Muscle of arm (tissue), 14 donors: ENCODE measurements at places on chromosomes 4 and X. TPM values are rescaled to one million over a fixed set of nuclear protein-coding genes. Genes with fewer than 3 reads are reported as not detected.
A peak's percentile ranks its signal among the peaks of the same experiment; 100 is the strongest.

GRCh38 chr4:110108960-110109359, 89.5 kb downstream of the ELOVL6 start:
- no peak for DNase-seq

DNA sequence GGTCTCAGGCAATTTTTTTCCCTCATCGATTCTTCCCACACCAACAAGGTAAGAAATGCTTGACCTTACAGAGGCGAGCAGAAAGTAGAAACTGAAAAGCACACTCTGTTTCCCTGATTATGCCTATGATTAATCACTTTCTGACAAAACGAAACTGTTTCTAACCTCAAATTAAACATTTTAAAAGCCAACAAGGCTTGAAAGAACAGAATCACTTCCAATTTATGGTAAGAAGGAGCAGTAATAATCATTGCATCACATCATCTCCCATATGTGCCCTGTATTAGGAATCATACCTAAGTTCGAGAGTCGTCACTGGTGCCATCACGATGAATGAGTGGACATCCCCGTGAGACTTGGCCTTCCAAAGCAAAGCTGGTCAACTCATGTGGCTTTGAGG, 12.5 kb upstream of the CXCL13 start:
- no peak for DNase-seq

- DNase-seq, result peak; percentile 94
Measured at GRCh38 chrX:131752493-131753198, 208.8 kb downstream of the OR13H1 start.

- no peak for DNase-seq
Measured at GRCh38 chrX:121579016-121579760, 531.8 kb downstream of the GLUD2 start.

- no peak for DNase-seq
Measured at GRCh38 chrX:13994536-13995080, 35.1 kb downstream of the GEMIN8 start.

DNA sequence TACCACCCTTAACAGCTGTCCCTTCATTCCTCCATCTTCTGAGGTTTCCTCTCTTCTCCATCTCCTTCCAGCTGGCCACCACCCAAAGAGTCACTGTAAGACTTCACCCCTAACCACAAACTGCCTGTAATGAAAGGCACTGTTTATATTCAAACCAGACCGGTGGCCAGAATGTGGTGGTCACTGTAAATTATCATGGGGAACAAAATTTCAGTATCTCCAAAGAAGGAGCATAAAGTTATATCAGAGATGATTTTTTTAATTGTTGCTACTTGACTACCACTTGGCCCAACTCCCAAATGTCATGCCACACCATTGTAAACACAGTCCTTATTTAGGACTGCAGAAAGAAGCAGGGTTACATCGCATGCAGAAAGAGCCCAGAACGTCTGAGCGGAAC, 44.8 kb downstream of the SMARCA1 start:
- DNase-seq, result no peak

GRCh38 chrX:69136546-69137331, 28.5 kb downstream of the PJA1 start:
- peak; percentile 66 for DNase-seq

DNA sequence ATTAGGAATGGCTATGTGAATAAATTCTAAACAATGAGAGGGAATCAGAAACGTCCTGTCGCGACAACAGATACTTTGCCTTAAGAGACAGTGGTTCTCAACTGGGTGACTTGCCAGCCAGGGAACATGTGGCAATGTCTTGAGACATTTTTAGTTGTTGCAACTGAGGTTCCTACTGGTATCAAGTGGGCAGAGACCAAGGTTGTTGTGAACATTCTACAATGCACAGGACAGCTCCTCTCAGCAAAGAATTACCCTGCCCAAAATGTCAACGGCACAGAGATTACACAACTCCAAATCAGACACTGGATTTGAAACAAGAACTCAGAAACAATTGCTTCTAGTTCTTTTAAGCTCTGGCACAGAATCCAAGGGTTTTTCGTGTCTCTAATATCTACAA, 128.6 kb downstream of the ARHGAP6 start:
- DNase-seq, result no peak

DNA sequence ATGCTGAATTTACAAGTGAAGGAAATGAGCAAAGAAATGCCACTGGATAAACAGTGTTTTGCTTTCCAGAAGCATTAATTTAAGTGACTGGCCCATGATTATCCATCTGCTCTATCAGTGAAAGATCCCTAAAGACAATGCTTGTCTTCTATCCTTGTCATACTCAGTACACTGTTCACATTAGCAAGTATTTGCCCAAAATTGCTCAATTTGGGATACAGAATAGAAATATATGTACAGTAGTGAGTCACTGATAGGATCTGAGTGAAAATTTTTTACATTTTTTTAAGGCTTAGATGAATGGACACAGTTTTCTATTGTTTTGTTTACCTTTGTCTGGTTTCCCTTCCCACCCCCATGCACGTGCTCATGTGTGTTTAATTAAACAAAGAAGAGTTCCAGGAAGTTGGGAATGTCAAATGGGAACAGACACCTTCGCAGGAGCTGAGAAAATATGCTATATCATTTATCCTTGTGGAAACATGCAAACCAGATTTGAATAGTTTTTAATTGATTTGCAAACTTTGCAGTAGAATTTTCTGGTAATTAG, 656.3 kb downstream of the RPA4 start:
- DNase-seq, result no peak

GRCh38 chr4:149296503-149296902, 519.1 kb downstream of the IQCM start:
- DNase-seq, result no peak

DNA sequence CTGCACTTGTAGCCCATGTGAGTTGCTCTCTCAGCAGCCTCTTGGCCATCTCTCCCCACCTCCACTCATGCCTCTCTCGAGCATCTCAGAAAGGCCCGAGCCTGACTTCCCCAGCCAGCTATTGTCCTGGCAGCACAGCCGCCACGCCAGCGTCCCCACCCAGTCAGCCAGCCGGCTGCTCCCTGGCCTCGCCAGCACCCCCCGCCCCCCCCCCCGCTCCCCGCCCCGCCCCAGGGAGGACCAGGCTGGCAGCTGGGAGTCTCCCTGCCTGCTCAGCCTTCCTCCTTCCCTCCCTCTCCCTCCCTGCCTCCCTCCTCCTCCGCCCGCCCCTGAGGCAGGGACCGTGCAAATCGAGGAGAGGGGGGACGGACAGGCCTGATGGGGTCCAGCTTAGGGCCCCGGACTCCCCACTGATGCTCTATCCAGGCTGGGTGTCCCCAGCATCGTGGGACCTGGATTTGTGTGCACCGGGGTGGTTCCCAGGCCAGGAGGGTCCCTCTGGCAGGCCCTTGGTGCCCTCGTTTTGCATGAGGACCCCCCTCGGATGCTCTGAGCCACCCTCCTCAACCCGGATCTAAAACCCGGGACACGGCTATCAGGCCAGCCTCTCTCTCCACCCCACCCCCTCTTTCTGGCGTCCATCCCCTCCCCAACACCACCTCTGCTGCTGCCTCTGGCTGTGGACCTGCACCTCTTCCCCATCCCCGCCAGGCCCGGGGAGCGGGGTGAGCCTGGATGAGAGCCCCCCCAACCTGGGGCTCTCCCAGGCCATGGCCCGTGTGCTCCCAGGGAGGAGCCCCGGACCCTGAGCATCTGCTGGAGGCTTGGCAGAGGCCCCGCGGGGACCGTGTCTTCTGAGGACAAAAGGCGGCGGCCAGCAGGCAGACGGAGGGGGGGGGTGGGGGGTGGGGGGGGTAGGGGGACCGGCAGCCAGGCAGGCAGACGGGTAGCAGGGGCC, at the start of gene GPR173:
Gene GPR173, plus strand, starts transcription at position 621 of the 958 bp plus-strand sequence. CDS start 27,833 bp downstream, outside the sequence.
- peak; percentile 68 for DNase-seq

- DNase-seq, result no peak
Measured at GRCh38 chrX:14554131-14554715, 24.9 kb downstream of the GLRA2 start.

- DNase-seq, result peak; percentile 70
Measured at GRCh38 chrX:133415276-133416105, at the start of gene GPC4. Gene GPC4 (minus strand): TSS chrX:133415489. CDS start chrX:133414965, 524 bp downstream.

GRCh38 chr4:73450398-73451004, 14.5 kb downstream of the AFP start:
- DNase-seq, result no peak

- DNase-seq, result no peak
Measured at GRCh38 chr4:55618546-55619143, 17.5 kb downstream of the NMU start.

GRCh38 chr4:148435654-148436406, 6.4 kb downstream of the NR3C2 start:
- DNase-seq, result no peak

DNA sequence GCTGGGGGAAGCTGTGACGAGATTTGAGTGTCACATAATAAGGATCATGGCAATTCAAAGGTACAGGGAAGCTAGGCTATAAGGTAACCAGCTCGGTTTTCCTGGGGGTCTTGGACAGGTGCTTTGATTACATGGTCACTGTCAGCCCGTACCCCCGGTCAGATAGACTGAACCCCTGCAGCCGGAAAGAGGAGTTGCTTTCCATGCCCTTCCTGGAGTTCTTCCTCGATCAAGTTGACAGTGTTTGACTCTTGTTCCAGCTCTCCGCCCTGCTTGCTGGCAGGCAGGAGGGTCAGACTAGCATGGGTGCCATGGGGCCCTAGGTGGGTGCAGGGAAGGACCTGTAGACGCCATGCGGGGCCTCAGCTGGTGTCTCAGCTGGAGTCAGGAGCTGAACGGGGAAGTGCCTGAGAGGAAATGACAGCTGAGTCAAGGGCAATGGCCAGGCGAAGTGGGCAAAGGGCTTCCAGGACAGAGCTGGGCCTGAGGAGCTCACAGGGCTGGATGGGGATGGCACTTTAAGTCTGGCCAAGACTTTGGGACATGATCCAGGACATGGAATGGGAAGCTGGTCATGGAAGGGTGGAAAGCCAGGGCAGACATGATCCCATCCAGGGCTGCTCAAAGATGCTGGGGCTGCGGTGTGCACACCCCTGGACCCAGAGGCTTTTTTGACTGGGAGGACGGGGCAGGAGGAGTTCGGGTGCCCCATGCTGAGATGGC, 1.6 kb downstream of the TMEM187 start:
- DNase-seq, result no peak

GRCh38 chrX:129655547-129656249, 942 bp upstream of the APLN start:
- no peak for DNase-seq

DNA sequence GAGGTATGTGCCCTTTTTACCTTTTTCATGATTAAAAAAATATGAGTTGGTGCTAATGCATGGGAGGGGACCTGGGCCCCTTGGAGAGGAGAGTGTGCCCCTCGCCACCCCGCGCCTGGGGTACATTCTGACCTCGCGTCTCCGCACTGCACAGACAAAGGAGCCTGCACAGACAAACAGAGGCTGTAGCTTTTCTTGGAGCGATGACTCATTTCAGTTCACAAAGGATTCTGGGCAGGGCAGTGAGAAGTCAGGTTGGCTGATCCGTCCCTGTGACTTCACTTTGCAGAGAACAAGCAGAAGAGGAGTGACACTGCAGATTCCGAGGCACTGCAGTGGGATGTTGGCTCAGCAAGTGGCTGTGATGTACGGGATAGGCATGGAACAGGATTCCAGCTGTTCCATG, 82.9 kb downstream of the STOX2 start:
- DNase-seq, result peak; percentile 86

- DNase-seq, result no peak
Measured at GRCh38 chr4:138078751-138079520, 163.2 kb downstream of the SLC7A11 start.

GRCh38 chr4:118869808-118870342, 18.8 kb upstream of the SYNPO2 start:
- DNase-seq, result peak; percentile 38

DNA sequence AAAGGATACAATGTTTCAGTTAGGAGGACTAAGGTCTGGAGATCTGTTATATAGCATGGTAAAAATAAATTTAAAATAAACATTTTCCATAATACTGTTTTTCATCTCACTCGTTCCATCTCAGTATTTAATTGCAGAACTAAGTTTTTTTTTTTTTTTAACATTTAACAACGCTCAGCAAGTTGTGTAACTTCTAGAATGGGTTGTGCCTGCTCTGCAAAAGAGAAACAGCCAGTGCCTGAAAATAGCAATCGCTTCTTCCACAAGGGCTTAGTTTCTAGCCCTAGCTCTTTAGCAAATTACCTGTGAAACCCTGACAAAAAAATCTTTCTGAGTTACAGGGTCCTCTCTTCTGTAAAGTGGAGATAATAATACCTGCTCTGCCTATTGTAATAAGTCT, 41.9 kb downstream of the CNGA1 start:
- no peak for DNase-seq

- DNase-seq, result no peak
Measured at GRCh38 chrX:91079342-91080114, 355.1 kb upstream of the PABPC5 start.

DNA sequence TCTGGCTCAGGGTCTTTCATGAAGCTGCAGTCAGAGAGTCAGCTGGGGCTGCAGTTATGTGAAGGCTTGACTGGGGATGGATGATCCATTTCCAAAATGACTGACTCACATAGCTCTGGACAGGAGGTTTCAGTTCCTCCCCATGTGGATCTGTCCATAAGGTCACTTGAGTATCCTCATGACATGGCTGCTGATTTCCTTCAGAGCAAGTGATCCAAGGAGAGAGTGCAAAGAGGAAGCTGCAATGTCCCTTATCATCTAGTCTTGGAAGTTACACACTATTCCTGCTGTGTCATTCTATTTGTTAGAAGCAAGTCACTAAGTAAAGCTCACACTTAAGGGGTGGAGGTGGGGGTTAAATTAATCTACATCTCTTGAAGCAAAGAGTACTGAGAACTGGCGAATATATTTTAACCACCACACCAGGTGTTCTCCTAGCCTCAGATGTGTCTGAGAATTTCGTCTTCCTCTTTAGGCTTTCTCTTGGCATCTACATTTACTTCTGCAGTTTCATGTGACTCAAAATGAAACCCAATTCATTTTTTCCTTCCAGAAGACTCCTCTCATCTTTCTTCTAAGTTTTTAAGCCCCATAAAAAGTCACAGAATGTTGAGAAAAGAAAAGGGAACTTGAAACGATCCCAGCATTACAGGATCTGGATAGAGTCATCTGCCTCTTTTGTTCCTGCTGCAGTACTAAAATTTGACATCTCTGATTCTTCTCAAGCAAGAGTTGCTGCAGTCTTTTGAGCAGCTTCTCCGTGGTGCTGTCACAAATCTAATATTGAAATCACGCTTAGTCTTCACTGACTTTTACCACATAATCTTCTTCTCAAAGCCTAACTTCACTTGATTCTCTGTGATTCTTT, 3.8 kb upstream of the GRPR start:
- DNase-seq, result no peak

The ALAS2 gene
- polyA plus RNA-seq, result 7.9 TPM

The TMEM154 gene
- polyA plus RNA-seq, result not detected

The ZNF185 gene
- polyA plus RNA-seq, result 37.1 TPM

The RAB41 gene
- polyA plus RNA-seq, result not detected

The CCSER1 gene
- polyA plus RNA-seq, result 0.69 TPM

The PHF8 gene
- 13.6 TPM for polyA plus RNA-seq

The SMAD1 gene
- 75.9 TPM for polyA plus RNA-seq
